ENCODE measurements at places on chromosomes 3 and 15.

DNA sequence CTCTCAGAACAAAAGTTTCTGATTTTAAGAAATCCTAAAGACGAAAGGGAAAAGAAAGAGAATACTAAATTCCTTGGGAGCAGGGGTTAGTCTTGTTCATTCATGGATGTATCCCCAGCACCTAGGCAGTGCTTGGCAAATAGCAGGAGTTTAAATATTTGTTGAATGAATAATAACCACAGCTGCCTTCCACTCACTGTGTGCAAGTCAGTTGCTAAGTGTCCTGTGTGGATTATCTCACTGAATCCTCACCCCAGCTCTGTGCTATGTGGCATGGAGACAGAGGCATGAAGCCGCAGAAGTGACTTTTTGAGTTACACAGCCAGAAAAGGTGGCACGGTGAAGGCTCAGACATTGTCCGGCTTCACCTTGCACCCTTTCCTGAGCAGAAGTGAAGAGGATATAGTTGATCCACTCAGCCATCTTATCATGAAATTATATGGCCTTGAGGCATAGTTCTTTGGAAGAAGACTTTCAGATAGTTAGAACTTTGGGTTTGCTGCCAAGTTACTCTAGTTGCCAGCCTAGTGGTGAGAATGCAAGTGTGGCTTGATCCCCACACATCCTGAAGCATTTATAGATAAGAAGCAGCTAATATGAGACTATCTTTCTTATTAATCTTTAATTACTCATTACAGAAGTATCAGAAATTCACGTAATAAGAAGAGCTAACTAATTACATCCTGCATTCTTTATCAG is 355.5 kb downstream of the LRTM1 start:
- DNase-seq, result no peak

GRCh38 chr15:62994975-62995681 is 47.4 kb upstream of the TPM1 start:
- DNase-seq, result no peak

DNA sequence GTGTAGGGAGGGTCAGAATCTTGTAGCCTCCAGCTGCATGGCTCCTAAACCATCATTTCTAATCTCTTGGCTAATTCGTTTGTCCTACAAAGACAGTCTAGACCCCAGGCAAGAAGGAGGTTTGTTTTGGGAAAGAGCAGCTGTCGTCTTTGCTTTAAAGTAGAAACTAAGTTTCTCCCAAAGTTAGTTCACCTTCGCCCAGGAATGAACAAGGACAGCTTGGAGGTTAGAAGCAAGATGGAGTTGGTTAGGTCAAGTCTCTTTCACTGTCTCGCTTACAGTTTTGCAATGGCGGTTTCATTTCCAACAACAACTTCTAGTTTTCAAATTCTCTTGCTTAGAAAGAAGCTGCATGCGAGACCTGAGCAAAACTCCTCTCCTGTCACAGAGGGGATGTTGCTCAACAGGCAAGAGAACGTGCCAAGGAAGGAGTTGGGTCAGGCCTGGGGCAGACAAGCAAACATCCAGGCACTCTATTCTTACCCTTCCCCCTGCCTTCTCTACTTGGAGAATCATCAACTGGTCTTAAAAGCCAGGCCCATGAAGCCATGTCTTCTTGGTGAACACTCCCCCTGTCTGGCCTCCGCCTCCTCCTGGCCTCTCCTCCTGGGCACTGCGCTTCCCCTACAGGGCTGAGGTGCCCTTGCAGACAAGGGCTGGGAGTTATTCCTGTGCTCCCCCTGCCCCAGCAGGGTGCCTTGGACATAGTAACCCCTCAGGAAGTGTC is 57.6 kb downstream of the TMEM44 start:
- DNase-seq, result no peak

DNA sequence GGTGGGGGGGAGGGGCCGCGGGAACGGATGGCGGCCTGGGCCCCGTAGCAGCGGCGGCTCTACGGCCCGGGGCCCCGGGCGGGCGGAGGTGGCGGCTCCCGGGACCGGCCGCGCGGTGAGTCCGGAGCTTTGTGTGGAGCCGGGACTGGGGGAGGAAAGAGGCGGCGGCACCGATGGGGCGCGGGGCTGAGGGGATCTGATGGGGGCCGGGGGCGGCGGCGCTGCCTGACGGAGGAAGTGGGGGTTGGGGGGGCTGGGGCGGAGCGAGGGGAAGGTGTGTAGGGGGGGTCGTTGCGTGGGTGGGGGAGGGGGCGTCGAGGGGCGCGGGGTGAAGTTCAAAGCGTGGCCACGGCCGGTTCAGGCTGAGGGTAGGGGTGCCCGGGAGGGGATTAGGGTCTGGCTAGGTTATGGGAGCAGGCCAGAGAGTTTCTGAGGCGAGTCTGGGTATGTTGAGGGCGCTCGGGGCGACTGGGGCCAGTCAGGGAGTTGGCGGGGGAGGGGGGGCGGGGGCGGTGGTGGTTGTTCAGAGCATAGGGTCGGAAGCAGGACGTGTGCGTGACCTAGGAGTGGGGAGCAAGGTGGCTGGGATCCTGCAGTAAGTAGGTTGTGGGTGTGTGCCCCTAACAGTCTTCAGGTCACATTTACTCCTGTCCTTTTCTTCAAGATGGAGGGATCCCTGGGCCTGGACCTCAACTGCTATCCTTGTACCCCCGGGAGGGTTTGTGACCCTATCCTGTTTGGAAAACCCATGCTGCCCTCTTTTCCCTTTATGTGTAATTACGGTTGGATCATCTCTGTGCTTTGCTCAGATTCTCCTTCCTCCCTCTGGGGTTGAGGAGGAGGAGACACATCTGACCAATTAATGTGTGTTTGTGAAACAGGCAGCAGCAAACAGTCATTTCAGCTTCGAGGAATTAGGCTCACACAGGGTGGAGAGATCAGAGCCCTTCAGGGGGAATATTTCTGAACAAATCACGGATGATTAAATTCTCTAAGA is 644 bp downstream of the ZNF609 start:
- DNase-seq, result peak; percentile 83

GRCh38 chr3:69823743-69824142 is 84.5 kb downstream of the MITF start:
- DNase-seq, result no peak

DNA sequence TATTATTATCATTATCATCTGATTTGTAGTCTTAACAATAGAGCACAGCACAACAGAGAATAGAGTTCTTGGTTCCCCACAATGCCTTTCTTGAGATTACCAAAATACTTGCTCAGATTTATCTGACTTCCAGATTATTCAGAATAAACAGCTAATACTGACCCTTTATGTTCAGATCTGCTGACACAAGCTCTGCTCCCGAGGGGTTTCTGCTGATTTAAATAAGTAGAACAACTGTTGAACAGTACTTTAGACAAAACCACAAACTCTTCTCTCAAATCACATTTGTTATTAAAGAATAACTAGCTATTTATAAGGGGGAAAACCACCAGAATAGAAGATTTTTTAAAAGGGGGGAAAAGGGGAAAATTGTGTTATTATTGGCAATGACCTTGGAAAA is 380.2 kb upstream of the ATP11B start:
- no peak for DNase-seq

- DNase-seq, result no peak
Measured at GRCh38 chr15:30933293-30933692, 29.6 kb downstream of the FAN1 start.
